Ascending aorta (tissue), 2 donors: ENCODE measurements at places on chromosomes 1 and 21. TPM values are rescaled to one million over a fixed set of nuclear protein-coding genes. Genes with fewer than 3 reads are reported as not detected.

KRTAP10-4 gene
- total RNA-seq, result not detected

CLCA1 gene
- not detected for total RNA-seq

REN gene
- total RNA-seq, result not detected

UAP1 gene
- 32.7 TPM for total RNA-seq

SLC25A44 gene
- 13.5 TPM for total RNA-seq

FCRL4 gene
- total RNA-seq, result not detected

LRRC7 gene
- not detected for total RNA-seq

G0S2 gene
- total RNA-seq, result 15.1 TPM

RAB7B gene
- total RNA-seq, result not detected

SPRR2B gene
- total RNA-seq, result not detected

SLC1A7 gene
- total RNA-seq, result not detected

LEPR gene
- total RNA-seq, result 9.7 TPM

SLAMF6 gene
- total RNA-seq, result not detected

GNAI3 gene
- total RNA-seq, result 2.8 TPM

KPRP gene
- not detected for total RNA-seq

HES2 gene
- not detected for total RNA-seq

C8B gene
- total RNA-seq, result 347 TPM

ADGRB2 gene
- 1.9 TPM for total RNA-seq

GABRD gene
- total RNA-seq, result not detected

OR2T34 gene
- total RNA-seq, result not detected

RGS4 gene
- total RNA-seq, result 57.5 TPM

UBE2U gene
- not detected for total RNA-seq

FBXO2 gene
- 6.1 TPM for total RNA-seq

LHX8 gene
- total RNA-seq, result not detected

RAB13 gene
- 10.0 TPM for total RNA-seq

KCNA2 gene
- total RNA-seq, result 9.4 TPM
